ENCODE measurements at places on chromosomes 12 and 14.

GRCh38 chr14:98599082-98599481 is 672.9 kb downstream of the BCL11B start:
- no peak for DNase-seq

DNA sequence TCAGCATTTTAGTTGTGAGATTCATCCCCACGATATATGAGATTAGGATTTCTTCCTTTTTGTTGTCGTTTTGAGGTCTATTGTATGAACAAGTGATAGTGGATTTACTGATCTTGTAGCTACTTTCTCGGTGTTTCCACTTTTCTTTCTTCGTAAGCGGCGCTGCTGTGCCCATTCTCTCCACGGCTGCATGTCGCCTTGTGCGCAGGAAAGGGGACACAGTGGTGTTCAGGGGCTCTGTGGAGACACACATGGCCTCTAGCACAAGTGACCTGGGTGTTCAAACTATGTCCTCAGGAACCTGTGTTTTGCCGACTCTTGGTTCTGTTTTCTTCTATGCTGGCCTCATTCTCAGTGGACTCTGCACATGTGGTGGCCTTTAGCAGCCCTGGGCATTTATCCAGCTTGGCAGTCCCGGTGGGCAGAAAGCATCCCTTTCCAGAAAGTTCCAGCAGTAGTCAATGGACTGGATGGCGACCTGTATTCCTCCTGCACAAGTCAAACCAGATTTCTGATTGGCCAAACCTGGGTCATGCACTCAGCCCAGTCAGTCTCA is 18.7 kb downstream of the CKAP4 start:
- no peak for DNase-seq

GRCh38 chr14:103141117-103141796 is 18.0 kb downstream of the TNFAIP2 start:
- DNase-seq, result peak; percentile 17

GRCh38 chr14:63435838-63436237 is 107.3 kb downstream of the PPP2R5E start:
- DNase-seq, result no peak

GRCh38 chr12:57617942-57618341 is 6.7 kb downstream of the ARHGEF25 start:
- no peak for DNase-seq

- no peak for DNase-seq
Measured at GRCh38 chr12:132967736-132968135, 11.6 kb upstream of the ZNF605 start.

DNA sequence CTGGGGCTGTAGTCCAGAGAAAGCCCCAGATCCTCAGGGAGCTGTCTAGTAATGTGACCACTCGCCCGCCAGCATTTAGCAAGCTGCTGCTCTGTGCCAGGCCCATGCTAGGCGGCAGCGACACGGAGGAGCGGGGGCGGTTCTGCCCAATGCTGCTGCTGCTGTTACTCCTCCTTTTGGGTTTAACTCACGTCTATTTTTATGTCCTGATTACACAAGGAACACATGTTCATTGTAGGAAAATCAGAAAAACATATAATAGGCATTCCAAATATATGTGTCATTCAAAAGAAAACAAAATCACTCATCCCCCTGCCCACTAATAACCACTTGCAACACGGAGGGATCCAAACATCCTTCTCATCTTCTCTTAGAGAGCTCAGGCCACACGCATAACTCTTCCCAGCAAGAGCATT is 30.4 kb downstream of the CCDC92 start:
- DNase-seq, result no peak

GRCh38 chr12:125882141-125882540 is 816.9 kb downstream of the AACS start:
- no peak for DNase-seq

- DNase-seq, result no peak
Measured at GRCh38 chr12:96193725-96194575, at the start of gene ELK3. Gene ELK3, plus strand, starts transcription at chr12:96194375.

DNA sequence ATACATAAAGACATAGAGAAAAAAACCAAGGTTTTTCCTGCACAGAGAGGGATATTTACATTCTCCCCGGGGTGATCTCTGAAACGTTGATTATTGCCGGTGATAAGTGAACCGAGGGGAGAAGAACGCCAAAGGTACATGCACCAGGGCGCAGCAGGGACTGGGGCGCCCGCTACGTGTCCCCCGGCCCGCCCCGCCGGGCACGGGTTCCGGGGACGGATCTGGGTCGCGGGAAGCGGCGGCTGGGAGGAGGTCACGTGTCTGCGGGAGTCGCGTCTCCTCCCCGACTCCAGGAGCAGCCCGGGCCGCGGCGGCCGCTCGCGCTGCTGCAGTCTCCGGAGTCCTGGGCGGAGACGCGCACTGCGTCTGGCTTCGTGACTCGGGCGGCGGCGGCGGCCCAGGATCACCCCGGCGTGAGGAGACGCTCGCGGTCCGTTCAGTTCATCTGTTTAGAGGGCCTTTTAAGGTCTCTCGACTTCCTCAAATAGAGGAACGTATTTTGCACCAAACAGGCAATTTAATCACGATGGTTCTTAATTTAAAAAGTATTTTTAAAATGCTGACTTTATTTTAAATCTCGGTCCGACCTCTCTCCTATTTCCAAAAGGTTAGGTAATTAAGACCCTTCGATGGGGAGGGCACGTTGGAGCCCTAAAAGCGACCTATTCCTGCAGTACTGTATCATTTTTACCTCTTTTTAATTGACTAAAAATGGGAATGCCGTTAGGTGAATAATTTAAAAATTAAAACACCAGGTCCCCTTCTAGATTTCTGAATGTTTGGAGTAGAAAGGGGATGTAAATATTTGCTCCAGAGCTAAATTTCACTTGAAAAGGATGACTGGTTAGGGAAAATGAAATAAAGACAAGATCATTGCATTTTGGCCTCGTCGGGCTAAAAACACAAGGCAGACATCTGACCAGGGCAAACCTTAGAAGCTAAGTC is 1.8 kb upstream of the BHLHE41 start:
- peak; percentile 44 for DNase-seq

- DNase-seq, result no peak
Measured at GRCh38 chr14:72781561-72782508, 112.1 kb downstream of the DPF3 start.

DNA sequence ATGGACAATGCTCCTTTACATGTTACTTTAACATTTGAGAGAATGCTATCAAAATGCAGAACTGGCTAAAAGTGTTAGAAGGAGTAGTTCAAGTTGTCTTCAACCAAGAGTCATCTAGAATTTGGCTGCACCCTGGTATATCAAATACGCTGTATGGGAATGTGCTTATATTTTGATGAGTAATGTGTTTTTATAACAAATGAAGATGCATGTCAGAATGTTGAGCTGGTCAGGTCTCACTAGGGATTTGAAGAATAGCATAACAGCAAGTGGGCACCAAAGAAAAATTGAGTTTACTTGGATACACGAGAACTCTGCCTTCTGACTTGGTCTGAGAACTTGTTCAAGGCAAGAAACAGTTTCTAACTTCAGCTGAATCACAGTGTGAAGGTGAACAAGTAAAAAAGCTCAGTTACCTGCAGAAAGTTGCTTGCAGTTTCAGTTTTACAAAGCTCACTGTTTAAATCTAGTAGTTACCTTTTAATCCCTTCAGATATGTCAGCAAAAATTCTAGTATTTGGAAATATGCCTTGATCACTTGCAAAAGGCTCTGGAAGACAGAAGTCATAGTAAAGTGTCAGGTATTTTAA is 82.3 kb downstream of the PDE3A start:
- no peak for DNase-seq

- DNase-seq, result no peak
Measured at GRCh38 chr12:19965196-19966038, 402.9 kb upstream of the PDE3A start.

DNA sequence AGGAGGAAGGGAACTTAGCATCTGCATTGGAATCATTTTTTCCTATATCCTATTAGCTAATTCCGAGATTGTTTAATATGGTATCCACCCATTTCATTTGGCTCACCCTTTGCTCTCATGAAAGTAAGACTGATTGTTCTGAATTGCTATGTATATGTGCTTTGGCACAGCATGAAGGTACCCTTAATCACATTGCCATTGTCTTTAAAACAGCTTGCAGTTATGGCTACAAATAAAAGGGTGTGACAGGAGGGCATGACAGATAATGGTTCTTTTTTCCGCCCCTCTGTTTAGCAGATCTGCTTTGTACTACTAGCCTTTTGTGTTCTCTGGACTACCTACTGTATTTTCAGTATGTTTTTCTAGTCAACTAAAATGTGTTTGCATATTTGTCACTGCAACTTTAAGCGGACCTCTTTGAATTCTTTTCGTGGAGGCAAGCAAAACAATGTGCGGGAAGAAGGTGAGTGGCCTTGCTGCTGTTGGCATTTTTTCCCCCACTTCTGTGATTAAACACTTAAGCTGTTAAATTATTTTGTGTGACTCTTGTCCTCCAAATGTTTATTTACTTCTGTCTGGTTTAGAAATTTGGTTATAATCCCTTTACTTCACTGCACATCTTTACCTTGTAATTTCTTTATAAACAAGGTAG is 35.8 kb downstream of the FBXO34 start:
- no peak for DNase-seq

DNA sequence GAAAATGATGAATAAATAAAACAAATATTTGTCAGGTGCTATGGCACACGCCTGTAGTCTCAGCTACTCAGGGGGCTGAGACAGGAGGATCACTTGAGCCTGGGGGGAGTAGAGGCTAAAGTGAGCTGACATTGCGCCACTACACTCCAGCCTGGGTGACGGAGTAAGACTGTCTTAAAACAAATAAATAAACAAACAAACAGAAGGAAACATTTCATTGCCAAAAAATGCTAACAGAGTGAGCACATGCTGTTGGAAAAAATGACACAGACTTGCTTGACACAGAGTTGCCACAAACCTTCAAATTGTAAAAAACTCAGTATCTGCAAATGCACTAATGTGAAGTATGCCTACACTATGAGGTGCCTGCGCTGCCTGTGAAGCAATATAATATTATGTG is 50.8 kb upstream of the AP4S1 start:
- DNase-seq, result no peak

DNA sequence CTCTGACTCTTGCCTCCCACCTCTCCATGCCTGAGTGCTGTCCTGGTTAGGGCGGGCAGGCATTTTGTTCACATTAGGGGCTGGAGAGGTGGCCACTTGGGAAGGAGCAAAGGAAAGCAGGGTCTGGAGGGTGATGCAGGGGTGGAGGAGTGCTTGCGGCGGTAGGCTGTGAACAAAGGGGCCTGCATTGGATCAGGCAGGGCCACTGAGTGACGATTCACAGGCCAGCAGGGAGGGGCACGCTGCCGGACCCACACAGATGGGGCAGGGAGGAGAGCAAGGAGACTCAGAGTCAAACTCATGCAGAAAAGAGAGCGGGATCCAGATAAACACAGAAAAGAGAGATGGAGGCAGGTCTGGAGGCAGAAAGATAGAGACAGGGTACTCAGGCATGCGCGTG is 58.4 kb upstream of the TBX3 start:
- DNase-seq, result no peak

GRCh38 chr14:52023518-52023917 is 34.2 kb downstream of the RTRAF start:
- DNase-seq, result peak; percentile 39

DNA sequence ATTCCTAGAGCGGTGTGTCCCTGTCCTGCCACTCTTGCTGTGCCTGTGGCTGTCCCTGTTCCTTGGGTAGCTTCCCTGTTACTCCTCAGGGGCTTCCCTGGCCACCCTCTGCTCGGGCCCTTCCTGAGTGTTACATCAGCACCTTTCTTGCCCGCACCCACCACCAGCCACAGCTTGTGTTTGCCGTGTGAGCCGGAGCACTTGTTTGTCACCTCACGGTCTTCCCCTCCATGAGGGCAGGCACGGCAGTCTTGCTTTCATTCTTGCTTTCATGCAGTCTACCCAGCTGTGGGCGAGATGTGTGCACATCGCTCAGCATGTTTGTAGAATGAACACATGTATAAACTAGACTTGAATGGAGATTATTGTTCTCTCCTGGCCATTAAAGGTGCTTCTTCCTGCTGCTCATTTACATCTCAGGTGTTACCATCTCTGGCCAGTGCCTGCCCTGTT is 42.0 kb downstream of the TRAF3 start:
- DNase-seq, result no peak

- peak; percentile 51 for DNase-seq
Measured at GRCh38 chr14:65958664-65959562, 527.3 kb upstream of the CCDC196 start.

DNA sequence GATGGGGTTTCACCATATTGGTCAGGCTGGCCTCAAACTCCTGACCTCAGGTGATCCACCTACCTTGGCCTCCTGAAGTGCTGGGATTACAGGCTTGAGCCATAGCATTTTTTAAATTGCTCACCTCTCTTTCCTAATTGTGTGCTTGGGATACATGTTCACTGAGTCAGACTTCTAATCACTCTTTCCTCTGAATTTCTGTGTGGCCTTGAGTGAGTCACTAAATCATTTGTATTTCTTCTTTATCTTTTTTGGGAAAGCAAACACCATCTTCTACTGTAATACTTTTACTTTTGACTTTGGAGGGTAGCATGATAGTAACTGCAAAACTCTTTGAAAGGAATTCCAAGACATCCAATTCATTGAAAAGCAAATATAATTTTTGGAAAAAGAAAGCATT is 60.8 kb downstream of the FLRT2 start:
- no peak for DNase-seq

DNA sequence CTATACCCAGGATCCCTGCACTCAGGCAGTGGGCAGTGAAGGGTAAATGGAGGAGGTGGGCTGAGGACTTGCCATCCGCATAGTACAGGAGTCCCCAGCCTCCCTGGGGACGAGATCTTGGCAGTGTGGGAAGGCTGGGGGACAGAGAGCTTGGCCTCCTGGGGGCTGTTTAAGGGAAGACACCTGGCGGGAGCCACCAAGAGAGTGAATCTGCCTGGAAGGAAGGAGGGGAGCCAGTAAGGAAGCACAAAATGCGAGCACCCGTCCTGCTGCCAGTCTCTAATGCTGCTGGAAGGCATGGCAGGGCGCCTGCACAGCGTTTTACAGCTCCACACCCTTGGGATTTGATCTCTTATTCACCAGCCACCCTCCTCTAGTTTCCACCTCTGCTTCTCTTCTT is 7.4 kb upstream of the KRT2 start:
- DNase-seq, result no peak

GRCh38 chr12:41521872-41522379 is 333.8 kb downstream of the PDZRN4 start:
- DNase-seq, result peak; percentile 7

GRCh38 chr14:68208626-68209317 is 389.2 kb downstream of the RAD51B start:
- no peak for DNase-seq

- no peak for DNase-seq
Measured at GRCh38 chr12:107523775-107524535, 161.6 kb upstream of the PWP1 start.

DNA sequence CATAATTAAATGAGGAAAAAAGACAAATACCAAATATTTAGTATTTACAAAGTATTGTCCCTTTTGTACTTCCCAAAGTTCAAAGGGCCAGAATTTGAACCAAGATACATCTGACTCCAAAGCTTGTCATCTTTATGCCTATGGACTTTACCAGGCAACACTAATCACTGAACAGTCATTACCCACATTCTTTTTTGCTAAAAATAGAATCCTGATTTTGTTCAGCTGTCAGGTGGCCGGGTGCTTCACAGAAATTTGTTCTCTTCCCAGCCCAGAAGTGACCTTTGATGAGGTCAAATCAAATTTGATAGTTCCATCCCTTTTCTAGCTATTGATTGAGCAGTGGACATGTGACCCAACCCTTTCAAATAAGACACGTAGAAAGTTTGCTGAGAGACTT is 121.6 kb downstream of the LLPH start:
- DNase-seq, result no peak

- DNase-seq, result no peak
Measured at GRCh38 chr14:102878174-102878969, 44.1 kb upstream of the AMN start.

Data from NCI-H446 (cell line).